ENCODE measurements at places on chromosomes 3 and 15.

DNA sequence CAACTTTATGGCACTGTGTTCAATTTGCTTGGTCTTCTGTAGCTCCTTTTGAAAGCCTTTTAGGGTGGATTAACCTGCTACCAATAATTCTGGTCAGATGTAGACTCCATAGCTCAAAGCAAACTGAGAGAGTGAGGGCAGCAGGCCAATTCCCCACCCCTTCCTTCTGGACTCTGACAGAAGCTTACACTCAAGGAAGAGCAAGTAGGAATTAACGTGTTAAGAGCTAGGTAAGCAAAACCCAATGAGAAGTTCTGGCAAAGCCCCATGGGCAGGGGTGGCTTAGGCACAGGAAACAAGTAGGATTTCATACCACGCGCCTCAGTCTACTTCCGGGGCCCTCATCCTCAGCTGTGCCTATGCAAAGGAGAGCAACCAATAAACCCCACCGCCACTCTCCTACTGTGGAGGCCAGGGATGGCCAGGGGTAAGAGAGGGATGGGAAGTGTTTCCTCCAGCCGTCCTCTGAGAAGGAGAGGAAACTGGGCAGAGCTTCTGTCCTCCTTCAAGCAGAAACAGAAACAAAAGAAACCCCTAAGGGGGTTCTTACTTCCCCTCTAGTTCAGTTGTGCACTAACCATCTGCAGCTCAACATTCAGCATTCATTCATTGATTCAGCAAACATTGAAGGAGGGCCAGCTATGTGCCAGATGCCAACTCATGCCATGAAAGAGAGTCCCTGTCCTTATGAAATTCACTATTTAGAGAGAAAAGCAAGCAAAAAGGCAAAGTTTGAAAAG, 12.6 kb downstream of the CCR5 start:
- no peak for DNase-seq

DNA sequence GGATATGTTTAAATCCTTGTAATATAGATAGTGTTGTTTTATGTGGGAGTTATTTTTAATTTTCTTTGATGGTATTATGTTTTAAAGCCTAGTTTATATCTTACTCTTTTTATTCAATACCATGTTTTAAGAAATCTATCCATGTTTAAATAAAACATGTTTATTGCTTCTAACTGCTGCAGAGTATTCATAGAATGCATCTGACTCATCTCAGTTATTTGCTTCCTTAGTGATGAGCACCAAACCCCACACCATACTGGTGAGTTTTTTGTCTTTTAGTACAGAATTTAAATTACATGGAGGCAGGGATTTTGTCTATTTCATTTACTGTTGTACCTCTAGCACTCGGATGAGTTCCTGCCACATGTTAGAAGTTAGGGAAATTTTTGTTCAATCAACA, 209.2 kb downstream of the NSUN3 start:
- DNase-seq, result no peak

DNA sequence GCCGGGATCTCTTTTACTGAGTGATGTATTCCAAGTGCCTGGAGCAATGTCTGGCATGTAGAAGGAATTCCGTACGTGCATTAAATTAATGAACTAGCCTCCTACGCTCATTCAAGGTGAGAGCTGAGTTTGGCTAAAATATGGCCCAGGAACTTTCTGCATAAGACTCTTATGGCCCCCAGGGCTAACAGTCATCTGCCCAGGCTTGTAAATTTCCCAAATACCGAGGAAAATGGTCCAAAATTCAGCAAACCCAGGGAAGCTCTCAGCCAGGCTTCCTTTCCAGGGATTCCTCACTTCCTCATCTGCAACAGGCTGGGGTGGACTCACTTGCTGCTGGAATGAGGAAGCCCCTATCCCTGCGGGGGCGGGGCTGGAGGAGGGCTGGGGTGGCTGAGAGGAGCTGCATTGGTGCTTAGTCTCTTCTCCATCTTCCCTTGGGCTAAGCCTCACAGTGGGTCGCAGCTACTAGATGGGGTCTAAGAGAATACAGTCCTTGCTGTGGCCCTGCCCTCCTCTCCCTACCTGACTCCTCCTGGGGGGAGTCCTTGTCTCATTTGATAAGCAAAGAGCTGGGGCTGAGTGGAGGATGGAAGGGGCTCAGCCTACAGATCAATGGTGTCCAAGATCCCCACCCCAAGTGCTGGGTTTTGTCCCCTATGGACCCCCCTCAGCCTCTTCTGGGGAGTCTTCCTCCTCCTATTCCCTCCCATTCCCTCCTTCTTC, 28.5 kb upstream of the APOD start:
- no peak for DNase-seq

DNA sequence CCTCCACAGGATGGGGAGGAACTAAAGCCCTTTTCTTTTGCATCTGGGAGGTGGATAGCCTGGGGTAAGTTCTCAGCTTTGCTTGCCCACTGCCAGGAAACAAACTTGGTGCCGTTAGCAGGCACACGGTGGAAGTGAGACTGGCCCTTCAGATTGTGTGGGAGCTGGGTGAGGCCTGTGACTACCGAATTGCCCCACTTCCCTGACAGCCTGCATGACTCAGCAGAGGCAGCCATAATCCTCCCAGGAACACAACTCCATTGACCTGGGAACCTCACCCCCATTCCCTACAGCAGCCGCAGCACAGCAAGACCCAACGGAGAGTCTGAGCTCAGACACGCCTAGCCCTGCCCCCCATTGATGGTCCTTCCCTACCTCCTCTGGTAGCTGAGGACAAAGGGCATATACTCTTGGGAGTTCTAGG, 282.6 kb downstream of the KLF13 start:
- DNase-seq, result no peak

GRCh38 chr3:151477591-151478334, 16.9 kb upstream of the IGSF10 start:
- DNase-seq, result no peak
